ENCODE measurements at places on chromosomes 12 and 14. TPM values are rescaled to one million over a fixed set of nuclear protein-coding genes. Genes with fewer than 3 reads are reported as not detected.

The KRT82 gene
- total RNA-seq: not detected

GRCh38 chr14:59871166-59871495 is 555 bp upstream of the RTN1 start:
- no peak for DNase-seq

The KRT72 gene
- not detected for total RNA-seq

DNA sequence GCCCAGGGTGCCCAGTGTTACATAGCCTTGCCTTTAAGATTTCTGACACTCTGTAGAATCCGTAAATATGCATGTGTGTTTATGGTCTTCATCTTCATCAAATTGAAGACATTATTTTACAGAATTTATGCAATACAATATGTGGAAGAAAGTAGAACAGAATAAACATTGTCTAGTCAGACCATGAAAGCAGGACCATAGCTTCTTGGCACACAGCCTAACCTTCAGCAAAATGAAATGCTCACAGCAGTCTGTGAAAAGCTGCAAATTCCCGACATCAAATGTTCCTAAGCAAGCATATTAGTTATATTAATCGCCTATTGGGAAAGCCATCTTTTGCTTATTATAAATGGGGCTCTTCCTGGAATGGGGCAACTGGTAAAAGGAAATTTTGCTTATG is 111.3 kb upstream of the GARIN2 start:
- DNase-seq: no peak

GRCh38 chr12:92080911-92081285 is 64.7 kb downstream of the BTG1 start:
- no peak for DNase-seq

The PIANP gene
- total RNA-seq: 0.45 TPM
